ENCODE measurements at places on chromosomes 6 and 20.

DNA sequence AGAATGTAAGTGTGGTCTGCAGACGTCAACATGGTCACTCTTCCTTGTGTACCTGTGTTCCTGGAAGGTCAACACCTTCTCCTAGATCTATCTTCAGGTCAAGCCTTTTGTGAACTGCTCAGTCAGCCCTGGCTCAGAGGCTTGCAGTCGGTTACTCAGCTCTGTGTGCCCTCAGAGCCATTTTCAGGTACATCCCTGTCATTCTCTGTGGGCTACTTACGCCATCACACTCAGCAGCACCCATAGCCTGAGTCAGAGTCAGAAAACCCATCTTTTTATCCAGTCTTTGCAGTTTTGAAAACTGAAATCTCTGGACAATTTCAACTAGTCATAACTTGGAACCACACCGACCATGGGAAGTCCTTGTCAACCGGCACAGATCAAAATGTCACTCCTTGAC, 35.3 kb downstream of the TGM3 start:
- DNase-seq: no peak

GRCh38 chr6:25886066-25886465, 12.0 kb upstream of the SLC17A3 start:
- no peak for DNase-seq

DNA sequence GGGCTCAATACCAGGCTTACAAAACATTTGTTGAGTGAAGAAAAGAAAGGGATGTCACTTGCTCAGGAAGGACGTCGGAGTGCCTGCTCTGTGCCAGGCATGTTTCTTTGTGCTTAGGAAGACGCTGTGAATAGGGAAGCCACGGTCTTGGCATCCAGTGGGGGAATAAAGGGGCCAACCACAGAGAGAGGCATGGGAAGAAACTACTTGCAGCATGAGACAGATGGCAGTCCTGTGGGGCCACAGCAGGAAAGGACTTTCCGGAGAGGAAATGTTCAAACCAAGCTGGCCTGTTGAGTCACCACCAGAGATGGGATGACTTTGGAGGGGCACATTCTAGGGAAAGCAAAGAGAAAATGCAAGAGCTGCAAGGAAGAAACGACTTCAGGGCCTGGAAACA, 173.2 kb downstream of the CDH26 start:
- DNase-seq: no peak

- no peak for DNase-seq
Observed at GRCh38 chr20:54207053-54207742, 689 bp upstream of the PFDN4 start.

DNA sequence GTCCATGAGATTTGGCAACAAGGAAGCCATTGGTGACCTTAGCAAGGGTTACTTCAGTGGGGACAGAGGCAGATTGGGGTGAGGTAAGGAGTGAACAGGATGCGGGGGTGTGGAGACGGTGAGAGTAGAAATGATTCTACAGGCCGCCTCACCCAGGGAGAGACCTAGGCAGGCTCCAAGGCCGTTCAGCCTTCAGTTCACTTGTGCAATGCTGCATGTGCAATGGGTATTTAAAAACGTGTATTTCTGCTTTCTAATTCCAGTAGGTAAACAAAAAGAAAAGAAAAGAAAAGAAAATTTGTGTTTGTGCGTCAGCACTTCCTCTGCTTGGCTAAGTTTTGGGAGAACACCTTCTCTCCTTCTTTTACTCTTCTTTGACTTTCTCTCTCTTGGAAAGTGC, 56.8 kb downstream of the BANF2 start:
- DNase-seq: no peak

- DNase-seq: no peak
Observed at GRCh38 chr6:109449795-109450673, 5.5 kb downstream of the MICAL1 start.

Data from GM12864 (cell line).